ENCODE measurements at places on chromosomes 7 and 10.

DNA sequence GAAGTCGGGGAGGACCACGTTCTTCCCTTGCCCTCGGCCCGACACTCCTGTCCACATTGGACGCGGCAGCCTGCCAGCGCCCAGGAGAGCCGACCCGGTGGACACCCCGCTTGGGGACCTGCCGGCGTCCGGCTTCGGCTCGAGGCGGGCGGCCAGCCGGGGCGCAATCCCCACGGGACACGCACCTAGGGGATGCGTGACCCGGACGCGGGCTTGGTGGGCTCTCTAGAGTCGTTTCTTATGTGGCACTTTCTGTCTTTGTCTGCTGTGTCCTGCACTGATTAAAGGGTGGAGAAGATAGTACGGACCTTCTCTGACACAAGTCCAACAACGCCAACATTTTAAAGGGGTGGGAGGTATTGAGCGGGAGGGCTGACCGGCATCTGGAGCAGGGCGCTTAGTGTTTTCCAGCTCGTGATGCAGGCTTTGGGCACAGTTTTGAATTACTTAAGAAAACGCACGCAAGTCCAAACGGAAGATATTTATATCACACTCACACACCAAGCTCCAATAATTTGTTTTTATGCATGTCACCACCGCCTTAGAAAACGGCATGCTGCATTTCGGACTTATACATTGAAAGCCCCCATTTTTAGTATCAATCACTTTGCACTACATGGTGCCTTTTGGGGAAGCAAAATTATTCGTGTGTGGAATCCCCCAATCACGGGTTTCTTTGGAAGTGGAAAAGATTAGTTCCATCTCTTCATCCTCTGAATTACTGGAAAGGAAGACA, 3.9 kb upstream of the SPAG6 start:
- no peak for DNase-seq

DNA sequence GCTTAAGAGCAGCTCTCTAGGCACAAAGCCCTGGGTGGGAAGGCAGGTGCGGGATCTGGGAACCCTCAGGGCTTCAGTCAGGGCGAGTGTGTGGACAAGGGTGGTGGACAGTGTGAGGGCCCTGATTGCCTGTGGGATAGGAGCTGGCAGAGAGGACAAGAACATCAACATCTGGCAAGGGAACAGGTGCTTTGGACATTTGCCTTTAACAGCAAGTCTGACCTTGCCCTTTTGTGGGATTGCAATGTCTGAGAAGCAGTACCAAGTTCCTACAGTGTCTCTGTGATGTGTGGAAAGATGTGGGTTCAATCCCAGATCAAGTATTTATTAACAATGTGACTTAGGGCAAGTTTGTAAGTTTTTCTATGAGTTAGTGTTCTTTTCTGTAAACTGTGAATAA, 46.7 kb downstream of the TFAM start:
- DNase-seq: no peak

DNA sequence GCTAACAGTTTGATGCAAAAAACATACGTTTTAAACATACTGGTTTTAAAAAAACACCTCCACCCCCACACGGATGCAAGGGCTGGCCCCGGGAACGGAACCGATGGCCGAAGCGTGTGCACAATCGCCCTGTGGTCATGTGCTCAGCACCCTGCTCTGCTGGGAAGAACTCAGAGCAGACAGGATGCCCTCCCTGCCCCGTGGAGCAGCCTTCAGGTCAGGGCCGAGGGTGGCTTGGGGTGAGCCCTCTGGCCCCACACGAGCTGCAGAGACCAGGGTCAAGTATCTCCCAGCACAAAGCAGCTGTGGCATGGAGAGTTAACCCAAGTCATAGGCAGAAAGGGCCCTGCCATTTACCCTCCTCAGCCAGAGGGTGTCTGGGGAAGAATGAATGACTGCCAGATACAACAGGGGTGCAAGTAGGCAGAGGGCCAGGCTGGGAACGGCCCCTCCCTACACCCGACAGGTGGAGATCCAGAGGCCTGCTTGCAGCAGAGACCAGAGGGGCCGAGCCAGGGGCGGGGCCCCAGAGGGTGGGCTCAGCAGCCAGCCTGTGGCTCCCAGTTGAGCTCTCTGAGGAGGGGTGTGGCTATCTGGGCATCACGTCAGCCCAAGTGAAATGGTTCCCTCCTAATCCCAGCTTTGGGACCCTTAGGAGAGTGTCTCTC, 56.8 kb downstream of the ZRANB1 start:
- DNase-seq: no peak

GRCh38 chr10:17409170-17409733, 45.1 kb downstream of the ST8SIA6 start:
- no peak for DNase-seq

- DNase-seq: no peak
Measured at GRCh38 chr10:70505908-70506307, 27.3 kb downstream of the PALD1 start.

- no peak for DNase-seq
Measured at GRCh38 chr10:80512031-80512526, 25.6 kb upstream of the SH2D4B start.

- no peak for DNase-seq
Measured at GRCh38 chr10:89952325-89952724, 250.9 kb downstream of the KIF20B start.

DNA sequence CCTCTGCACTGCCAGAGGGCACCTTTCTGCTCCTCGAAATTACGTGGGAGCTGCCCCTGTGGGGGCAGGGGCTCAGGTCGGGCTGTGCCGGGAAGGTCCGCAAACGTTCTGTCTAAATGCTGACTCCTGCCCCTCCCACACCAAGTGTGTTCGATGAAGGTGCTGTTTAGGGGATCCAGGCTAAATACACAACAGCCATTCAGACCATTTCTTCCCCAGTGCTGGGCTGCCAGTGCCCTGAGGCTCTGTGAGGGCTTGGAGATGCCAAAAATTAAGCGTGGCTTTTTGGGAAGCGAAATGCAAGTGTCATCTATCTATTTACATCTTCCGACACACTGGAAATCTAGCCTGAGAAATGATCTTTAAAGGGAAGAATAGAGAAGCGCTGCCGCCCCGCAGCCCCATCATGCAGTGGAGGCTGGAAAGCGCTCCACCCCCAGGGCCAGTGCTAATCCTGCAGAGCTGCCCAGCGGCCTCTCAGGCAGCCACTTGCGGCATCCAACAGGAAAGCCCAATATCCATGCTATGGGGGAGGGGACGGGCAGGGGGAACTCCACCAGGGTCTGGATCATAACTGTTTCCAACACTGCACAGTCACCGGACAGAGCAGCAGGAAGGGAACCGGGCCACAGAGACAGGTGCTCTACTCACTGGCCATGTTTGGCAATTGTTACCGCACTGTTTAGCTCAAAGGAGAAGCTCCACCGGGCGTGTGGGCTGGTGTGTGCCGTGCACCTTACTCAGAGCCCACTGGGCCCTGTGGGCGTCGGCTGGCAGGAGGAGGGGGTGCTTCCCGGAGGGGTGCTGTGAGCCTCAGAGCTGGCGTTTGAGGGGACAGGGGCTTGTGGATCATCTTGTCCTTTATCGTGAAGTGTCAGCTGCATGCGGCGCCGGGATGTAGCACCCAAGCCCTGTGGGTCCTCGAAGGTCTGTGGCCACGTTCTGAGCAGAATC, 205.5 kb downstream of the DNAJB6 start:
- DNase-seq: no peak

GRCh38 chr10:93376372-93377293, 105.5 kb downstream of the MYOF start:
- DNase-seq: peak; percentile 72

GRCh38 chr7:28890137-28890536, 68.0 kb downstream of the TRIL start:
- DNase-seq: no peak

GRCh38 chr7:5633161-5634106, 148.0 kb downstream of the RNF216 start:
- DNase-seq: no peak

- DNase-seq: no peak
Measured at GRCh38 chr7:46619723-46620310, 698.7 kb upstream of the IGFBP3 start.

DNA sequence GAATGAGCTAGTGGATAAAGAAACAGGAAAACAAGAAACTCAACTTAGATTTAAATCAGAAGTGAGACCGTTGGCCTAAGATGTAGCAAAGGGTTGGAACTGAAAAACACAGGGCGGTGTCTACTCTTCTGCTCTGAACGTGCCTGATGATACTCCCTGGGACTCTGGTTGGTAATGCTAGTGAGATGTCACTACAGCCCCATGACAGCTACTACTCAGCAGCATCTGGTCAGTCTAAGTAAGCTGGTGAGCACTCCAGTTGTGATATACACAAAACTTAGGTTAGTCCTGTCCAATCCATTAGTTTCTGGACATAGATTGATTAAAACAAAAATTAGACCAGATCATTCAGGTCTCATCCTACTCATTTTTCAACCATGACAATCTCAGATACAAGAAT, 15.4 kb downstream of the MYPN start:
- DNase-seq: no peak

- DNase-seq: no peak
Measured at GRCh38 chr10:131027256-131027655, 284.3 kb downstream of the TCERG1L start.

DNA sequence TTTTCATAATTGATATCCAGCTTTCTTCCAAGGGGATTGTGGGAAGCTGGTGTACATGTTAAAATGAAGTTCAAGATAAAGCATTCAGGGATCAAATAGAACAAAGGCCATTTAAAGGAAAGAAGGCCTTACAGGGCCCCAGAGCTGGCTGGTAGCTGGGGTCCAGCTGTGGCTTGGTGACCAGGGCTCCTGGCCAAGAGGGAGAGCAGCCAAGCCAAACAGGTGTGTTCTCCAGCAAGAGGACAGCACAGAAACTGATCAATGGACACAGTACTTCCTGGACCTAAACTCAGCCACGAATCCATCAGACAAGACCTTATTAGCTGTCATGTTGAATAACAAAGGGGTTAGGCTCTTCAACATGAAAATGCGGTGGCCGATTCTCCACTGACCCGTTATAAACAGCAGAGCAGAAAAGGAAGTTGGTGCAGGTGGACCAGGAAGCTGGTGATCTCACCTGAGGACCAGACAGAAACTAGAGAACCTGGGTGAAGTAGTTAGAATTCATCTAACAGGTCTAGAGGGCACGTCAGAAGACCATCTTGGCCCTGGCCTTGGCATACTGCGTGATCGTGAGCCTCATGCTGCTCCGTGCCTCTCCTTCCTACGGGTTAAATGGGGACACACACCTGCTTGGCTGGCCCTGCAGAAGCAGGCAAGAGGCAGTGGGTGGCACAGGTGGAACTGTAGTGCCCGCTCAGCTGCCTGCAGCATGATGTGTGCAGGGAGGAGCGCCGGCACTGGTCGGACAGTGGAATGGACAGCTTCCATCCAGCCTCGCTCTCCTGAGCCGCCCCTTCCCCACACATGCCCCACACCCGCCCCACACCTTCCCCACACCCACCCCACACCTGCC, 53.8 kb downstream of the PARP12 start:
- DNase-seq: no peak

- peak; percentile 84 for DNase-seq
Measured at GRCh38 chr10:13371897-13372470, 23.9 kb upstream of the SEPHS1 start.

DNA sequence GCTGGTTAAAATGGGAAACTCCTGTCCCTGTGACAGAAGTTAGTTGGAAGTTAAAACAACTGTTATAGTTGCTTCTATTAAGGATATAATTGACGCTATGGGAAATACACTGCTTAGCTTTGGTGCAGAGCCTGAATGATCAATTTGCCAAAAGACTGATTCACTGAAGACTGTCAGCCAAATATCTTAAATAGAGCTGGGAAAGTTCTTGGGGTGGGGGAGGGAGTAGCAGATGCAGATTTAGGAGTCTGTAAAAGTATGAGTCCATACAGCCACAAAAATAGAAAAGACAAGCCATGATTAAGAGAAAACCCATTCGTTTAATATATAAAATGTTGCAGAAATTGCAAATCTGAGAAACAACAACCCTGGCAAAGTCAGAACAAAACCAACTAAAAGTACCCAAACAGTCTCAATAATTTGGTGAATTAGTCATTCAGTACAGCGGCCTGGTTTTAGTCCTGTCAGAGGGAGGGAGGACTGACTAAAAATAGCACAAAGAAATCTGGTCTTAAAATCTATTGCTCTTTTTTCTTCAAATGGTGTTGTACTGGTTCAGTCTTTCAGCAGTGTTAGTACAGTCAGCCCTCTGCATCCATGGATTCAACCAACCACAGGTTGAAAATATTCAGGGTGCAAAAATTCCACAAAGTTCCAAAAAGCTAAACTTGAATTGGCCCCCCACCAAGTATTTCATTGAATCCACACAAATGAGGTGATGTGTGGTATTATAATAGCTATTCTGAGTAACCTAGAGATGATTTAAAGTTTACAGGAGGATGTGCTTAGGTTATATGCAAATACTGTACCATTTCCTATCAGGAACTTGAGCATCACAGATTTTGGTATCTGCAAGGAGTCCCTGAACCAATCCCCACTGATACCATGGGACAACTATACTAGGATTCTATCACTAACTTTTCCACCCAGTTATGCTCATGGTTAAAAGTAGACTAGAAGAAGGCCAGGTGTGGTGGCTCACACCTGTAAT, 30.0 kb downstream of the STK17A start:
- DNase-seq: no peak

GRCh38 chr10:43263551-43264343, 3.1 kb downstream of the RASGEF1A start:
- DNase-seq: no peak

GRCh38 chr10:124692100-124692446, 52.1 kb downstream of the FAM53B start:
- no peak for DNase-seq

- no peak for DNase-seq
Measured at GRCh38 chr7:14598978-14599377, 303.6 kb downstream of the DGKB start.

DNA sequence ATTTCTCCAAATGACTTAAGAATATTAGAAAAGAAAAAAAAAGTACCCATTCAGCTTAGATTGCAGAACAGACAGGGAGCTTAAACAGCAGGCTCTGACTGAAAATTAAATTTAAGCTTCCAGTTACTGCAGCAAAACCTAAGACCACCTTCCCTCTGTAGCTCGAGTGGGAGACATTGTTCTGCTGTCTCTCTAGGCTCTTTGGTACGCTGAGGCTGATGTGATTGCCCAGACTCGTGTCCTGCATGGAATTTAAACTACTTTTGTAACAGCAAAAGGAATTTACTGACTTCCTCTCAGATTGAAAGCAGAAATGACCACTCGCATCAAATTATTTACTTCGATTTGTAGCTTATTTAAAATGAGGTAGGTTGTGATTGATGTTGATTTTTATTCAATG, 124.6 kb downstream of the LRRTM3 start:
- DNase-seq: no peak

- DNase-seq: no peak
Measured at GRCh38 chr10:35606430-35606829, 1.3 kb downstream of the GJD4 start.

GRCh38 chr10:102227050-102227449, 951 bp downstream of the ELOVL3 start:
- DNase-seq: no peak

Measured in HAP-1 (cell line).